Gastroesophageal sphincter (tissue), 4 donors: ENCODE measurements at places on chromosomes 12 and 14. TPM values are rescaled to one million over a fixed set of nuclear protein-coding genes. Genes with fewer than 3 reads are reported as not detected.
A peak's percentile ranks its signal among the peaks of the same experiment; 100 is the strongest.

AJUBA gene
- total RNA-seq, result 8.8 TPM

WNT5B gene
- total RNA-seq, result 9.4 TPM

DDN gene
- total RNA-seq, result not detected

GPRC5D gene
- not detected for total RNA-seq

GRCh38 chr12:52156757-52157565 lies 34.9 kb downstream of the KRT80 start:
- ATAC-seq, result peak; percentile 48

- ATAC-seq, result no peak
Measured at GRCh38 chr14:70190156-70190555, 1.4 kb upstream of the SLC8A3 start.
